Activated naive CD4-positive, alpha-beta T cell (primary cell): ENCODE measurements at places on chromosomes 11 and 22.

DNA sequence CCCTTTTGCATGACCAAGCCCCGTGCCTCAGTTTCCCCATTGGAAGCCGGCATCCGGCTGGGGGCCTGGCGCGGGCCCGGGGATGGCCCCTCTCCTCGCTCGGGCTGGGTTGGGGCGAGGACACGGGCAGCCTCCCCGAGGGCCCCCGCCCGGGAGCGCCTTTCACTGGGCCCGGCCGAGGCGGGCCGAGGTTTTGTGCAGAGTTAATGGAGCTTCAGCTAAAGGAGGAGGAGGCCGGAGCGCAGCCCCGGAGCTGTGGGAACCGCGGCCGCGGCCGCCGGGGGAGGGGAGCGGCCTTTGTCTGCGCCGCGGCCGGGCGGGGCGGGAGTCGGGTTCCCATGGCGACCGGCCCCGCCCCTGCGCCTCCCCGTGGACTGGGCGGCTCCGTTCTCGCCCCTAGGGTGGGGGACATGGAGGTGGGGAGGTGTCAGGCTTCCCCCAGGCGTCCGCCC, 1.4 kb upstream of the MAPK11 start:
- DNase-seq, result peak; percentile 32

DNA sequence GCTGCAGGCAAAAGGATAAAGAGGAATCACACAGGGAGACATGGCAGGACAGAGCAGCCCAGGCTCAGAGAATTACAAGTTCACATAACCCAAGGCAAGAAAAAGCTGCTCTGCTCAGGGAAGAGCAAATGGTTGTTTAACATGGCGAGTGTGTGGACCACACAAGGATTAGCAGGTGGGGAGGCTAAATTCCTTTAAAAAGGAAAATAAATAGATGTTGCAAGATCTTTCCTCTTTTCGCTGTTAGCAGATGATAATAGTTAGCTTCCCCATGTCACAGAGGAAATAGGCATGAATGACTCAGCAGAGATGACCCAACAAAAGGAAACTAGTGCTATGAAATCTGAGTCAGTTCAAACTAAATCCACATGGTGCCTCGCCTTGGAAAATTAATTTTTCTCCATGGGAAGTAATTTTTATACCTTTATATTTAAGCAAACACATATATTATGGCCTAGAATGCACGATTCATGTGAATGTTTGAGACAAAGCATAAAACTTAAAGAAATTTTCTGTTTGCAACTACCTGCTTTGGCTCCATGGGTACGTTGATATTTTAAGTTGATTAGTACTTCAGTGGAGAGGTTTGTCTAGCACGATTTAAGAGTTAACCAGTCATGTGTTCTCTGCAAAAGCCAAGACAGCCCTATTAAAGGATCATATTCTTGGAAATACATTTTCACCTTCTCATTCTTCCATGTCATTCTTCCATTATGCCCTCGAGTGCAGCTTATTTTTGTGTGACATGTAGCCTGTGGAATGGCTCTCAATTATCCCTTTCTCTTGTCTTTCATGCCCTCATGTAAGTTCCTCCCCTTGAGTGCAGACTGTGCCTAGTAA, 38.5 kb upstream of the FJX1 start:
- DNase-seq, result no peak

DNA sequence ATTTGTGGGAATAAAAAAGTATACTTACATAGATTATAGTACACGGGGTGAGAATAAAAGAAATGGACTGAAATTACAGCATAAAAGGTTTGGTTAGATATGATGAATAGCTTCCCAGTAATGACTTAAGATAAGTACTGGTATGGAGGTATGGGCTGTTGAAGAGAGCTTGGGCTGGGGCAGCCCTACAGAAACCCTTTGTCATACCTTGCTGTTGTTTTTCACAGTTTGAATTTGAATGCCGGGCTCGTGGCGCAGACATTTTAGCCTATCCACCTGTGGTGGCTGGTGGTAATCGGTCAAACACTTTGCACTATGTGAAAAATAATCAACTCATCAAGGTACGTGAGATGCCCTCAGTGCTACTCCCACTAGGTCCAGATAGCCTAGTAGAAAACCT, 42.3 kb upstream of the RBX1 start:
- no peak for DNase-seq

- no peak for DNase-seq
Measured at GRCh38 chr22:20750461-20751184, 23.3 kb upstream of the SERPIND1 start.

DNA sequence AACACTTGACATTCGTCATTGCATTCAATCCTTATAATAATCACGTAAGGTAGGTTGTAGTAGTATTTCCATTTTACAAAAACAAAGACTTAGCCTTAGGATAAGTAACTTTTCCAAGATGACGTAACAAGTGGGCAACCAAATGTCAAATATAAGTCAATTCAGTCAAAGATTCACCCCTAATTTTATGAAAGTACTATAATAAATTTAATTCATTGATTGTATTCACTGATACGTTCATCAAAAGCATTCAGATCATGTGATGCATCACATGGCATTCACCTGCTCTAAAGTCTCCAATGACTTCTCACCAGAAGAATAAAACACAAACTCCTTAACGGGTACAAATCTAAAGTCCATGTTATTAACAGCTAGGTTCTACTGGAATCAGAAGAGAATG, 2.1 kb downstream of the KIF18A start:
- no peak for DNase-seq

- no peak for DNase-seq
Measured at GRCh38 chr11:112590764-112591163, 330.1 kb upstream of the PLET1 start.

DNA sequence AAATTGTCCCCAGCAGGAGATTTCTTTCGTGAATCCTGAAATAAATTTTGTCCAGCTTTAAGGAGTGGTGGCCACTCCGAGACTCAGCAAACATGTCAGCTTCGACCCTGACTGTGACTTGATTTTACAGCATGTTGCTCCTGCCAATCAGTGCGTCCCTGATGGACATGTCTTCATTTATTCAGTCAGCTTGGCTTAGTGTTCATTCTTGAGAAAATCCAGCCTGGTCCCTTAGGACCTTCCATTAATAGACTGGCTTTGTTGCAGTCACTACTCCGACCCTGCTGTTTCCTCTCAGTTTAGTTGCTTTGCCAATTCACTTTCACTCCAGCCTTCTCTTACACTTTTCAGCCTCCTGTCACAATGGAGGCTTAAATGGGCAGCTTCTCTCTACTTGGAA, 30.5 kb downstream of the TMPRSS5 start:
- DNase-seq, result no peak

GRCh38 chr11:749731-750130, 2.5 kb downstream of the TALDO1 start:
- DNase-seq, result no peak

DNA sequence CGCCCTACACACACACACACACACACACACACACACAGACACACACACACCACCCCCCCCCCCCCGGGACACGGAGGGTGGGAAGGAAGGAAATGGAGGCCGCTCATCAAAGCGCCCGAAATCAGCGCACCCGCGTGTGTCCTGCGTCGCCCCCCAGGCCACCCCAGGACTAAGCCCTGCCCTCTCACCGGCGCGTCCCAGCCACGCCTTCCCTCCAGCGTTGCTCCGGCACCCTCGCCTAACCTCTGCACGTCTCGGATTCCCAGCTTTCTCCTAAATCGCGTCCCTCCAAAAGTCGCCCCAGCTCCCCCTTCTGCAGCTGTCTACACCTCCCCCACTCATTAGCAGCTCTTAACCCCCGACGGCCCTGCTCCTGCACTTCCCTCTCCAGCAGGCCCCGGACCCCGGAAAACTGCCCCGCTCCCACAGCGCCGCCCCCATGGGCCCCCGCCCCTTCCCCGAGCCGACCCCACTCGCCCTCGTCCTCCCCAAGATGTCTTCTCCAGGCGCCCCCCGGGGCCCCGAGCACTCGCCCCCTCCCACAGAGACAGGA, 557 bp downstream of the PACSIN2 start:
- DNase-seq, result peak; percentile 12

DNA sequence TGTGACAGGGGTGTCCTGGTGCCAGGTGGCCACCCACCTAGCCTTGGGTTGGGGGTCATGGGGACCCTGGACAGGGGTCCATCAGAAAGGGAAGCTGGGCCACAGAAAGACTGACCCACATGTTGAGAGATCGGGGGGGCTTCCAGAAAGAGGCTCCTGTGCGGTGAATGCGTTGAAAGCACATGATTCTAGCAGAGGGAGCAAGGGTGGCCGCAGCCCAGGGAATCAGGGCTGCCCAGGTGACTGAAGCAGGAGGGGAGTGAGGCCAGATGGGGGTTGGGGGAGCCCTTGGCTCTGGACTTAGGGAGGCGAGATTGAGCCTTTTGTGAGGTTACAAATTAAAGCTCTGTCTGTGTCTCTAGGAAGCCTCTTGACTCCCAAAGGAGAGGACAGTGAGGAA, 80.7 kb downstream of the MORC2 start:
- no peak for DNase-seq

DNA sequence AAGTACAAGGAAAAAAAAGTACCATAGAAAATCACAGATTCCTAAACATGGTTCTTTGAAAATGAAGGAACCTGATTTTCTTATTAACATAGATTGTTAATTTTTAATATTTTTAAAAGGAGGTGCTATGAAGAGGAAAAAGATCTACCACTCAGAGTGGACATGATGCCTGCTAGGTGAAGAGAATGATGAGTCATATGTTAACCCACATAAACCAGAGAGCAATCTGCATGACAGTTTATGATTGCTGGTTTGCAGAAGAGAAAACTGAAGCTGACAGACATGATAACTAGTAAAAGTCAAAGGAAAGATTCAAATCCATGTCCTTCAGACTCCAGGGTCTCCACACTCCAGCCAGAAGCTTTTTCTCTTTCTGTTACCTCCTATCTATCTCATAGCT, 1231.7 kb downstream of the LRRC4C start:
- no peak for DNase-seq

GRCh38 chr11:79314906-79315689, 125.7 kb downstream of the TENM4 start:
- no peak for DNase-seq

DNA sequence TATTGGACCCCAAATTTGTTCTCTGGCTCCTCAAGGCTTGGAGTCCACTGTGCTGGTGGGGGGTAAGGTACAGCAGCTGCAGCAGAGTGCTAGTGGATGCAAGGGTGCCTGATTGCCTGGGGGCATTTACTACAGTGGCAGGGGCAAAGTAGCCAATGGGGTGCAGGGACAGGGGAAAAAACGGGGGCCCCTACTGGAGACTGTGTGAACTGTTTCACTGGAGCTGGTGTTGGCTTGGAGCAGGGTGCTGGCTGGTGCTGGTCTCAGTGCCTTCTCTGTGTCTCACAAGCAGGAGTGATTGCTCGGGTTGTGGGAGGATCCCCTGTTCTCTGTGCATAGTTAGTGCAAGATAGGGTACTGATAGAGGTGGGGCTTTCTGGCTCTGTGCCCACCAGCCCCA, 935.9 kb downstream of the JRKL start:
- DNase-seq, result no peak

DNA sequence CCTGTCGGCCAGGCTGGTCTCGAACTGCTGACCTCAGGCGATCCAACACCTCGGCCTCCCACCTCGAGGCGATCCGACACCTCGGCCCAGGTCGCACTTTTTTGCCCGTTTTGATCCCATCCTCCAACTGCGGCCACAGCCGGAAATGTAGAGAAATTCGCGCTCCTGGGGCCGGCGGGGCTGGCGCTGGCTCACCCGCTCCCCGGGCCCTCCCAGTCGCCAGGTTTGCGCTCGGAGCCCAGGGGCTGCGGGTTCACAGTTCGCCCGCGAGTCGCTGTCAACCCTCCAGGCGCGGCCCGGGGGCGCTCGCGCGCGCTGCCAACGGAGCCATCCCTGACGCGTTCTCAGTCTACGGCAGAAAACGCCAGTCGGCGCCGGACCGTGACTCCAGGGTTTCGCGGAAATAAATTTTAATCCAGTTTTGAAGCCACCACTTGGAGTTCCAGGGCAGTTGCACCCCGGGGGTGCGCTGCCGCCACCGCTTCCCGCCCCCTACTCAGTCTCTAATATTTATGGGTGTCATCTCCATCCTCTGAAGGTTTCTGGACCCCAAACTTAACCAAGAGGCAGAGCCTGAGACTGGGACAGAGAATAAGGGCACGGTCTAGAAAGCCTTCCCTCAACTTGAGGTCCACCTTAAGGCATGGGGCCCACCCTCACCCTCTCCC, 1.5 kb upstream of the KLHDC7B start:
- DNase-seq, result peak; percentile 78

- no peak for DNase-seq
Measured at GRCh38 chr11:90639461-90639993, 416.7 kb upstream of the CHORDC1 start.

DNA sequence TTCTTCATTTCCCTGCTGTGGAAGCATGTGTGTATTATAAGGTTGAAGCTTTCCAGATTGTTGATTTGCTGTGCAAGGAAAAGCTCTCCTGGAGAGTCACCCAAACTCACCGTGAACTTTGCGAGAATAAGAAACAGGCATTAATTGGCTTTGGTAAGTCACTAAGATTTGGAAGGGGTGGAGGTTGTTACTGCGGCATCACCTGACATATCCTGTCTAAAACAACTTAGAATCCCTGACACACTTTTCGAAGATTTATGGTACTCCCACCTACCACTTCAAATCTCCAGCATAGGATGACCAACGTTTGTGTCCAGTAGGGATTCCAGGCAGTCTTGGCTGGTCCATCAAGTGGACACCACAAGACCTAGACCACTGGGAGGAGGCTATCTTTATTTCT, 518.3 kb downstream of the MN1 start:
- DNase-seq, result no peak

DNA sequence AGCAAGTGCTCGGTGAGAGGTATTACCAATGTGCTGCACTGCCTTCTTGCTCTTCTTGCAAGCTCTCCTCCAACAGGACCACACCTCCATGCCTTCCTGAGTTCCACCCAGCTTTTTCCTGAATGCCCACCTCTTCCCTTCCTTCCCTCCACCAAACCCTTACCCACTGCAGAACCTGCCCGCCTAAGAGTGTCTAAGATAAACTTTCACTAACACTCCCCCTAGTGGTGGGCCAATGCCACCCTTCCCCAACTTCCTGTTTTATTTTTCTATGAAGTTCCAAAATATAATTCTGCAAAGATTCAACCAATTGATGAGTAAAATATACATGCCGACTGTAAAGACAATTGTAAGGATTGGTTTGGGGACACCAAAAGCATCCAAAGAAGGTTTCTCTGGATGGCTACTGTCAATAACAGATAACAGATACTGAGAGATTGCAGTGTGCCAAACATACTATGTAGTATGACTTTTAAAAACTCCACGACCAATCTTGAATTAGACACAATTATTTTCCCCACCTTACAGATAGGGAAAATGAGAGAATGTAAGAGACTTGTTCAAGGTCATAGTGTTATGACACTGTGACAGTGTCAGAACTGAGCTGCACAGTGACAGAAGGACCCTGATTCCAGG, 38.6 kb upstream of the BMAL1 start:
- DNase-seq, result peak; percentile 26

- DNase-seq, result no peak
Measured at GRCh38 chr11:5807580-5807979, 1.1 kb upstream of the OR52N2 start.

GRCh38 chr11:82927264-82927880, 25.8 kb downstream of the DDIAS start:
- DNase-seq, result no peak

GRCh38 chr22:20133930-20134549, 2.4 kb downstream of the ZDHHC8 start:
- no peak for DNase-seq

GRCh38 chr11:125451400-125452124, 44.5 kb downstream of the FEZ1 start:
- DNase-seq, result no peak
